NCI-H1092 (cell line): ENCODE measurements at places on chromosomes 3 and 15.

DNA sequence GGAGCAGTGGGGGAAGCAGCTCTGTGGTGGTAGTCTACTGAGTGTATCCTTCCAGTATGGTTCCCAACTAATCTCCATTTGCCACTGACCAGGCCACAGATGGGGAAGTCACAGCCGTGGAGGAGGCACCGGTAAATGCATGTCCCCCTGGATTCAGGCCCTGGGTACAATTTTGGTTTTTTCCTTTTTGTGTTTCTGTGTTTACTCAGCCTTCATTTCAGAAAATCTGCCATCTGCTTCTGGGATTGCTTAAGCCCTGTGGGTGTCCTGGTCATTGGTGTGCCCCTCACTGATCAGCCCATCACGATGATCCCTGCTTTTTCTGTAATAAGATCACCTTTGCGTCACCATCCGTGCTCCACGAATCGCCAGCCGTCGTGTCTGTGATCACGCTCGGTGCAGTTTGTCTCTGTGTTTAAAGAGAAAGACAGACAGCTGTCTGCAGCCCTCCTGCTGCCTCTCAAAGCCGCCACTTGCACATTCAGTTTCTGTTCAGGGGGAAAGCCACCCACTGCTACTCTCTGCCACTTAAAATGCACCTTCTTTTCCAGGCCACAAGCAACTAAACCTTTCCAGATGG, 68.9 kb downstream of the DNASE1L3 start:
- no peak for DNase-seq

GRCh38 chr3:126480861-126481260, 5.2 kb upstream of the ZXDC start:
- no peak for DNase-seq

GRCh38 chr3:127391436-127392155, 103.8 kb upstream of the PRR20G start:
- no peak for DNase-seq

DNA sequence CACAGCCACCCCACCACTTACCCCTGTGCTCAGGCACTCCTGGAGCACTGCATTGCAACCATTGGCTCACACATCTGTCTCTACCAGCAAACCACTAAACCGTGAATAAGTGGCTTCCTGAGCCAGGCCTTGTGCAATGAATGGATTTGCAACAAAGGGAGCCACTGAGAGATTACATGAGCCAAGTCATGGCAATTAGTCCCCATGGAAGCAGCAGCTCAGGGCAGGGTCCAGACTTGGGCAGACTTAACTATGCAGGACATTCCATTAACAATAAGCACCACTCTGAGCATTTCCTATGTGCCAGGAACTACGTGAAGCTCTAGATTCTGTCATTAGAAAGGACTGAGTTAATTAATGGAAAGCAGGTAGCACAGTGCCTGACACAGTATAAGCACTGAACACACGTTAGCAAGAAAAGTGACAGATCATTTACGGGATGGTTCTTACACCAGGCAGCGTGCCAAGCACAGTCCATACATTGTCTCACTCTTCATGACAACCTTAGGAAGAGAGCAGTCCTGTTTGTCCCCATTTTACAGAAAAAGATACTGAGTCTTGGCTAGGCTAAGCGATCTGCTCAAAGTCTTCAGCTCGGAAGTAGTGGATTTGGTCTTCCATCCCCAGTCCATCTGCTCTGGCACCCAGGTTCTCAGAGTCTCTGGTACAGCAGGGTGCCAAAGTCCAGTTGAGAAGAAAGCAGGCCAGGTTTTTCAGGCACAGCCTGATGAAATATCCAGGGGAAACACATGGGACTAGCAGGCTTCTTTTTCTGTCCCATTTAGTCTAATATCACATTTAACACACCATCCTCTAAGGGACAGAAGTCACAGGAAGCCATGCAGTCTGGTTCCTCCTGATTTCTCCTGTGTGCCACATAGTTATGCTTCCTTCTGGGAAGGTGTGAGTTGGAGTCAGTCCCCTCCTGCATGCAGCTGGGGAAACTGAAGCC, 44.1 kb downstream of the LIPC start:
- peak; percentile 86 for DNase-seq

DNA sequence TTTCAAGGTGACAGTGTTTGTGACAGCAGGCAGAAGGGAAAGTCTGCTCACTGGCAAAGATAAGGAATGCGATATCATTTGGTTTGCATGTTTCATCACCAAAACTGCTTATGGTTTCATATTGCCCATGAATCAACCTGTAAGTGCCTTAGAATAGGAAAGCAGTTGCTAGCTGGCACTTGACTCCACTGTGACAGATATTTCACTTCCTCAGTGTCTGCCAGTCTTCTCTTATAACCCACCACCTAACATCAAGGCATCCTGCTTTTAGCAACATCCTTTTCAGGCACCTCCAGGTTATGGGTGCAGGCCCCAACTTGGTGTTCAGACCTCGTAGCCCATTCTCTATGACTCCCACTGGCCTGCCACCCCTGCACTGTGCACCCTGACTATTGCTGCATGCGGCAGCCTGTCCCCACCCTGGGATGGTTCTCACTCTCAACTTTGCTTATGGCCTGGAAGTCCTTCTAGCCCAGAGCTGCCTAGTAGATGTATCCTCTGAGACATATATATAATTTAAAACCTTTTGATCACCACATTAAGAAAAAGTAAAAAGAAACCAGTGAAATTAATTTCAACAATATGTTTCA, 154.4 kb upstream of the RARB start:
- DNase-seq, result no peak

GRCh38 chr3:40930131-40930538, 269.2 kb upstream of the CTNNB1 start:
- DNase-seq, result no peak

DNA sequence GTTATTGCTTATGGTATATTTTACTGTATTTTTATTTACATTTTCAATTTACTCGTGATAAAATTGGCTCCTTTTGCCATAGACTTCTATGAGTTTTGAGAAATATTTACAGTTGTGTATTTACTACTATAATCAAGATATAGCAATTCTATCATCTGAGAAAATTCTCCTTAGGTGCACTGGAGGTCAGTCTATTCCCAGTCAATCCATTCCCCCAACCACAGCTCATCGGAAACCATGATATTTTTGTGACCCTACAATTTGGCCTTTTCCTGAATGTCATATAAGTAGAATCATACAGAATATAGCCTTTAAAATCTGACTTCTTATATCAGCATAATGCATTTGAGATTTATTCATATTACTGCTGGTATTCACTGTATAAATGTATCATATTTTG, 114.7 kb upstream of the LRTM1 start:
- DNase-seq, result no peak

DNA sequence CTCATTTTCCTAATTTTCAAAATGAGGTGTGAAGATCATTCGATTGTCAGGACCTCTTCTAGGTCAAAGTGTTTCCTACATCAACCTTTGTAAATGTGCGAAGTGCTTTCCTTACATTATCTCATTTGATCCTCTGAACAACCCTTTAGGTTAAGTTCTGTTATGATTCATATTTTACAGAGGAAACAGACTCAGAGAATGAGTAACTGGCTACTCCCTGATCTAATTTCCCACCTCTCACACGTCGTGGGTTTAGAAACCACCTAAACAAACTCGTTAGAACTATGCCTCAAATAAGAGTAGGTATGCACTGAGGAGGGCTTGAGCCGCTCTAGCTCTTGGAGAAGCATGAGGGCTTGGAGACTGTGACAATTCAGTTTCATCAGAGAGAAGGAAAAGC, 148.6 kb downstream of the CD47 start:
- DNase-seq, result no peak

- no peak for DNase-seq
Measured at GRCh38 chr15:61299075-61299763, 70.1 kb upstream of the RORA start.

DNA sequence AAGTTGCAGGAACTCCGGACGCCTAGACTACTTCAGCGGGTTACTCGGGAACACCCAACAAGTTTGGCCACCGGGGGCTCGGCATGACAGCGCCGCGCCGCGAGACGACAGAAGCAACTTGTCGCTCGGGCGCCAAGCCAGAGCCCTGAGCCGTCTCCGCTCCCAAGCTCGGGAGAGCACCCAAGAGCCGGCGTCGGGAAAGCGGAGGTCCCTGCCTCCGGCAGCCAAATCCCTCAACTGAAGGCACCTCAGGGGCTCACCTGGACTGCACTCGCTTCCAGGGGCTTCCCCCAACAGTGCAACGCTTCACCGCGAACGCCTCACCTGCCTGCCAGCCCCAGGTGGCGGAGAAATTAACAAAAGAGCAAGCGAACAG, 640 bp downstream of the MB21D2 start:
- DNase-seq, result peak; percentile 59

DNA sequence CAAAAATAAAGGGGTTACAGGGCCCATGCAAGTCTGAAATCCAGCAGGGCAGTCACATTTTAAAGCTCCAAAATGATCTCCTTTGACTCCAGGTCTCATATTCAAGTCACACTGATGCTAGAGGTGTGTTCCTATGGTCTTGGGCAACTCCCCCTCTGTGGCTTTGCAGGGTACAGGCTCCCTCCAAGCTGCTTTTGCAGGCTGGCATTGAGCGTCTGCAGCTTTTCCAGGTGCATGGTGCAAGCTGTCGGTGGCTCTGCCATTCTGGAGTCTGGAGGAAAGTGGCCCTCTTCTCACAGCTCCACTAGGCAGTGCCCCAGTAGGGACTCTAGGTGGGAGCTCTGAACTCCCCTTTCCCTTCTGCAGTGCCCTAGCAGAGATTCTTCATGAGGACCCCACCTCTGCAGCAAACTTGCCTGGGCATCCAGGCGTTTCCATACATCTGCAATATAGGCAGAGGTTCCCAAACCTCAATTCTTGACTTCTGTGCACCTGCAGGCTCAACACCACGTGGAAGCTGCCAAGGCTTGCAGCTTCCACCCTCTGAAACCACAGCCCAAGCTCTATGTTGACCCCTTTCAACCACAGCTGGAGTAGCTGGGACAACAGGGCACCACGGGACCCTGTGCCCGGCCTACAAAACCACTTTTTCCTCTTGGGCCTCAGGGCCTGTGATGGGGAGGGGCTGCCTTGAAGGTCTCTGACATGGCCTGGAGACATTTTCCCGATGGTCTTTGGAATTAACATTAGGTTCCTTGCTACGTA, 80.1 kb upstream of the PLSCR5 start:
- no peak for DNase-seq

DNA sequence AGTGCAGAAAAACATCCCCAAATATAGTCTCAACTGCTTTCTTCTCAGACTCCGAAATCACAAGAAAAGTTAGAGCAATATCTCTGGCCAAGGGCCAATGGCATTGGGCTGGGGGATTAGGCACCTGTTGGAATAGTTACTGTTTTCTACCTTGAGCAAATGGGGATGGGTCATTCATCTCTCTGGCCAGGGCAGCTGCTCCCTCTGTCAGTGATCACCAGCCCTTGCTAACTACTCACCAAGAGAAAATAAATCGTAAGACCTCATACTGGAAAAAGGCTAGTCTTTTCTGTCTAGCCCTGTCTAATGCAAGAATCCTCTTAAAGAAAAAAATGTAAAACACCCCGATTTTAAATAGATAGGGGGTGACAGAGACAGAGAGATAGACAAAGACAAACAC, 10.9 kb downstream of the CERS3 start:
- DNase-seq, result no peak

GRCh38 chr3:194324823-194325327, 26.3 kb downstream of the CPN2 start:
- no peak for DNase-seq

DNA sequence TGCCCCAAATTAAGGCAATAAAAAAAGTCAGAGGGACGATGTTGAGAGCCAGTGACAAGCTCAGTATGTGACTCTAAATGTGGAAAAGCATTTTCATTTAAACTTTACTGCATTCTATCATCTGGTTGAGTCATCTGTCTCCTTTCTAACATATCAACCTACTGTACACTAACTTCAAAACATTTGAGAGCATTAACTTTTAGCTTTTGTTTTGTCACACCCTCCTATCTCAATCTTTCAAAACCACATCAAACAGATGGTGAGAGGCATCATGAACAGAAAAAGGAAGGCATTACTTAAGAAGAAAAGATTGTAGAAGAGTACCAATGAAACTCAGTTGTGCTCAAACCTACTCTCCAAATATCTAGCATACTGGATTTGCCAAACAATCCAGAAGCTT, 4.8 kb downstream of the LRRC58 start:
- no peak for DNase-seq

DNA sequence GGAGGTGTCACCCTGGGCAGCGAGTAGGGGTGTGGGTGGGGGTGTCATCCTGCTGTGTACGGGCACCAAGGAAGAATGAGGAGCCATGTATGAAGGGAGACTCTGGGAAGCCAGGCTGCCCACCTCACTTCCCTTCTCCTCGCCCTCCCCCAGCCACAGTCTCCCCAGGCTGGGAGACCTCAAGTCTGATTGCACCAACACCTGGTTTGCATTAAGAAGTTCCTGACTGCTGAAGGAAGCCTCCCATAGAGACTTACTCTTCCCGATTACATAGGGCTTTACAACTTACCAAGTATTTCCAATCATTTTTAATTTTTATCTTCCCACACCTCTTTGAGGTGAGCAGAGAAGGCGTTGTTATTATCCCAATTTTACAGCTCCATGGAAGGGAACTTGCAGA, 29.5 kb upstream of the SMAD3 start:
- no peak for DNase-seq

DNA sequence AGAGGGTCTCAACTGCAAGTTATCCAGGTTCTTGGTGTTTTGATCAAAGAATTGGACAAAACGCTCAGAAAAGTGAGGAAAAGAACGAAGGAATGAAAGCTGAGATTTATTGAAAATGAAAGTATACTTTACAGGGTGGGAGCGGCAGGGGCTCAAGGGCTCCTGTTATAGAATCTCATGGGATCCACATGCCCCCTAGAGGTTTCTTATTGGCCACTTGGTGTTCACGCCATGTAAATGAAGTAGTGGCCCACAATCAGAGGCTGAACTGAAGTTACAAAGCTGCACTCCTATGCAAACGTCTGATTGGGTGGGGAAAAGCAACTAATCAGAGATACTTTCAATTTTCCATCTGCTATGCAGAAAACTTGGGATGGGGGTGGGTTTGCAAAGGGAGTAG, 216.7 kb downstream of the PTPRG start:
- no peak for DNase-seq

- DNase-seq, result no peak
Measured at GRCh38 chr15:93190238-93190637, 101.2 kb upstream of the RGMA start.

DNA sequence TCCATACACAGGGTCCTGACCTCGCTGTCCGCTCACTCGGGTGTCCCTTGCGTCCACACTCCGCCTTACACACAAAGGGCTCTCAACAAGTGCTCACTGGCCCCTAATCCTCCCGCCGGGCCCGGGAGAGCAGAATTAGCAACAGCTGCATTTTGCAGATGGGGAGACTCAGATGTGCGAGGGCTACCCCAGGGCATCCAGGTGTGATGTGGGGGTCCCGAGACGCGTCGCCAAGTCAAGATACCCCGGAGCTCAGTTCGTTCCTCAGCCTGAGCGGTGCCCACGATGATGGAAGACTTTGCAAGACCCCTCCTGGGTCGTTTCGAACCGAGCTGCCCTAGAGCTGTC, 14.9 kb upstream of the WNT7A start:
- no peak for DNase-seq

DNA sequence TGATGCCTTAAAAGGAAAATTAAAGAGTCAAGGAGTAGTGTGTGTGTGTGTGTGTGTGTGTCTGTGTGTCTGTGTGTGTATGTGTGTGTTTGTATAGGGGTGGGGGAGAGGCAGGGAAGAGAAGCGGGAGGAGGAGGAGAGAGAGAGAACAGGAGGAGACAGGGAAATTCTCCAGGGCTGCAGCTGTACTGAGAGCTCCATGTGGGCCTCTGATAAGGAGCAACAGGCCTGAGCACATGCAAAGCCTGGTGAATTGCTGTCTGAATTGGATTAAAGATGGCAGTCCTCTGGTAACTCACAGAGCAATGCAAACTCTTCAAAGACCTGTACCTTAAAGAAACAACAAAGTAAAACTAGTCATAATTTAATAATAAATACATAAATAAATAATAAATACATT, 70.6 kb downstream of the SEMA6D start:
- no peak for DNase-seq

GRCh38 chr3:118587037-118587741, 447.5 kb downstream of the IGSF11 start:
- DNase-seq, result no peak
